Heart left ventricle (tissue), 16 donors: ENCODE measurements at places on chromosomes 5 and 9.

DNA sequence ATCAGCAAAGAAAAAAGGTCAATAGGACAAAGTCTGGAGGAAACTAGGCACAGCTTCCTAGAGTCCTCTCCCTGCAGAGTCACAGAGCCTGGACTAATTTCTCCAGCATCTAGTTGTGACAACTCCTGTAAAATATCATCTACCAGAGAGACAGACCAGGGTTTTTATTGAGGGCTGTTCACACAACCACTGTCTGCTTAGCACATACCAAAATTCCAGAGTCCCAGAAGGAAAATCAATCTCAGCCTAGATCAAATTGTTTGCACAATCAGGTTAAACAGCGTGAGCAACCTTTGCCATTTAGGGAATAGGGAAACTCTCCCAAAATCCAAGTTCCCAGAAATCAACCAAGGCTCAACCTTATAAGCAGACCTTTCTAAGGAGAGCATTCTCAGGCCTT, 190.3 kb downstream of the SYK start:
- no peak for DNase-seq

- DNase-seq, result no peak
Observed at GRCh38 chr5:140875085-140876065, at the start of gene PCDHA12. Gene PCDHA12 (plus strand): TSS chr5:140875308. CDS start chr5:140875473, 165 bp downstream.

DNA sequence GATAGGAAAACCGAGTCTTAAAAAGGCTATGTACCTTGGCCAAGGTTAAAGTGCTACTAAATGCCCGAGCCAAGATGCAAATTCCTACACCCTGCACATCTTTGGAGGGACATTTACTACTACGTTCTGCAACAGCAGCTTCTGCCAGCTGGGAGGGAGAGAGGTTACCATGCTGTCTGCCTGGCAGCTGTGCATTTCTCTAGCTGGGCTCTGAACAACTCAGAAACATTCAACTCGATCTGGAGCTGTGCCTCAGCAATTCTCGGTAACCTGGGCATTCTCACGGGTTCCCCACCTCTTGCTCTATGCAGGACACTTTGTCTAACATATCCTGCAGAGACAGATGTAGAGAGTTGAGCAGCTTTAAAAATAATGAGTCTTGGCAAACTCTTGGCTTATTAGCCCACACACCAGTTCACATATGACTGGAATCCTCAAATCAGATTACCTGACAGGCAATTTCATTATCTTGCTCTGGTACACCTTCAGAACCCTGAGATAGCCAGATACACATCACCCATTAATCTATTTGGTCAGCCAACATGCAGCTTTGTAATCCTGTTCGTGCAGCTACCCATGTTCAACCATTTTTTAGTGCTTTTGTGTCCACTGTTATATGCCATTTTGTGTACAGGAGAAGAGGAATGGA, 115.8 kb downstream of the EFNA5 start:
- DNase-seq, result no peak

- no peak for DNase-seq
Observed at GRCh38 chr5:170254056-170254455, 21.3 kb downstream of the C5orf58 start.

GRCh38 chr5:117463881-117464570, 889.4 kb upstream of the SEMA6A start:
- DNase-seq, result no peak

DNA sequence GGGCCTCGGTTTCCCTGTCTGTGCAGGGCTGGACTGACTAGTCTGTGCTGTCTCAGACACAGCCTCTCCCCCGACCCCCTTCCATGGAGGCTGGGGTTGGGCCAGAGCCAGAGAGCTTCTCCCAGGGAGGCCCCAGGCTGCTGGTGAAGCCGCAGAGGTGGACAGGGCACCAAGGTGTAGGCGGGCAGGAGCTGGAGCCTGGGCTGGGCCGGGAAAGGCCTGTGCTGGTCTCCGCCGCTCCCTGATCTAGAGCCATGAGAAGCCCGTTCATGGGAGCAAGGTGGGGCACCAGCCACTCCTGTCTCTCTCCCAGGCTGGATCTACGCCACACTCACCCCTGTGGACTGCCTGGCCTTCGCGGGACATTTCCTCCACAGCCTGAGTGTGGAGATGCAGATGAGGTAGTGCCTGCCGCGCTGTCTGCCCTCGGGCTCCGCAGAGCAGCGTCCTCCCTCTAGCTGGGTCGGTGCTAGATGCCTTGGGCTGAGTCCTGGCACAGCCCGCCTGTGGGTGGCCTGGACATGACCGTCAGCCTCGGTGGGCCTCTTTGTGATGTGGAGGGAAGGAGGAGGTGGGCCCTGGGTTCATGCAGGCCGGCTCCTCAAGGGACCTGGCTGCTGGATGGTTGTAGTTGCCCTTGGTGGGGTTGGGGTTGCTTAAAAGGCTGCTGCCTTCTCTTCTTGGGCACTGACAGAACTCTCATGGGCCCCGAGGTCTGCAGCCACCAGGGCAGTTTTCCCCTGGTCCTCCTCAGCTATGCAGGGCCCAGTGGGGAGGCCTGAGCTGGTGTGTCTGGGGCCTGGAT, 79.4 kb downstream of the PHF2 start:
- DNase-seq, result peak; percentile 11

GRCh38 chr9:76573905-76574760, 115.2 kb downstream of the GCNT1 start:
- no peak for DNase-seq

- DNase-seq, result no peak
Observed at GRCh38 chr5:167296661-167297060, 994.8 kb upstream of the WWC1 start.

- DNase-seq, result no peak
Observed at GRCh38 chr9:137165250-137165836, 4.5 kb downstream of the LRRC26 start.

GRCh38 chr5:139723986-139724587, 71.5 kb upstream of the PSD2 start:
- DNase-seq, result no peak

DNA sequence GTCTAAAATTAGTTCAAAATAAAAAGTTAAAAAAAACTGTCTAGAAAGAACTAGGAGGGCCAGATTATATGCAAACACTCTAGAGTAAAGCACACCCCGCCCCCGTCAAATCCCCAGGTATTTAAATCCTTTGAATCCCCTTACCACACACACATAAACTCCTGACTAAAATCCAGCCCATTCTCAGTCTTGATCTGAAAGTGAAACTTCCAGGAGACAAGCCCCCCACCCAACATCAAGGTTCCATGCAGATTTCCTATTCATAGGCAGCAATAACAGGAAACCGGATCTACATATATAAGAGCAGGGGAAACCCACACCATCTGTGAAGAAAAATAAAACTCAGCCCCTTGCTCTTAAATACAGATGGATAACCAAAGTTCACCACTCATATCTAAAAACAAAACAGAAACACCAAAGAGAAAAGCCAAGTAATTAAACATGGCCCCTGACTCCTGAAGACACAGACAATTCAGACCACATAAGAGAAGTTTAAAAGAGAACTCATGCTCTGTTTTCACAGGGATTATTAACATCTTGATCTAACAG, 42.3 kb downstream of the MARCHF3 start:
- no peak for DNase-seq

- no peak for DNase-seq
Observed at GRCh38 chr9:81851340-81851739, 76.9 kb upstream of the SPATA31D4 start.

DNA sequence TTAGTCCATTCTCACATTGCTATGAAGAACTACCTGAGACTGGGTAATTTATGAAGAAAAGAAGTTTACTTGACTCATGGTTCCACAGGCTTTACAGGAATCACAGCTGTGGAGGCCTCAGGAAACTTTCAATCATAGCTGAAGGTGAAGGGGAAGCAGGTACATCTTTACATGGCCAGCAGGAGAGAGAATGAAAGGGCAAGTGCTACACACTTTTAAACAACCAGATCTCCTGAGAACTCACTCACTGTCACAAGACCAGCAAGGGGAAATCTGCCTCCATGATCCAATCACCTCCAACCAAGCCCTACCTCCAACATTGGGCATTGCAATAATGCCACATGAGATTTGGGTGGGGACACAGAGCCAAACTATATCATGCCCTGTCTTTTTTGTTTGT, 3.5 kb upstream of the LCN6 start:
- no peak for DNase-seq

GRCh38 chr9:96649620-96650324, 5.3 kb downstream of the PRXL2C start:
- DNase-seq, result no peak

GRCh38 chr5:78339617-78340436, 20.6 kb upstream of the SCAMP1 start:
- no peak for DNase-seq

GRCh38 chr9:13941714-13942113, 372.2 kb downstream of the NFIB start:
- no peak for DNase-seq

GRCh38 chr5:178281331-178281730, 48.7 kb upstream of the PHYKPL start:
- no peak for DNase-seq

DNA sequence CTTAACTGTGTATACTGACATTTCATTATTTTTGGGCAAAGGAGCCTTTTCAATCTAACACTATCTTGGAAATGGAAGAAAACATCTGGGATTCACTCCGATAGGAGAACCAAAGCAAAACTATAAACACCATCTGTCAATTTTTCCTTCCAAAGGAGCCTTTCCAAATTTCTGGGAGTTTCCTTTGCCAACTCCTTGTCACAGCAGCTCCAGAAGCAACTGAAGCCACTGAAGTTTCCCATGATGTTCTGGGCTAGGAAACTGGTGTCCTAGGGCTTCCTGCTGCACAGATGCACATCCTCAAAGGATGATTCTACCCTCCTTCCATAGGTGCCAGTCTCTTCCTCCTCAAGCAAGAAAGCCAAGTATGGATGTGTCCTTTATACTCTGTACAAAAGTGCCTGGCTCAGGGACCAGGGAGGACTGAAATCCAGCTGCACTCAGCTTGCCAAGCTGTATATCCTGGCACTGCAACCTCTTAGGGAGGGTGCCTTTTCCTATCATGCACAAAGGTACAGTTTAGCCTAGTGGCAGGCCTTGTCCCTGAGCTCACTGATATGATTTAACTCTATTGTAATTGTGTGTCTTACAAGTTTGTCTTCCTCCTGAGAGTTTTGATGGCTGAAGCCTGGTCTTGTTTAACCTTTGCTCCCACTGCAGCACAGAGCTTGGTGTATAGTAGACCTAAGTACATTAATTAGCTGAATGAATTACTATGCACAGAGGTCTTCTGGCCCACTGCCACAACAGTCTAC, 8.4 kb upstream of the UBAP1 start:
- DNase-seq, result no peak

DNA sequence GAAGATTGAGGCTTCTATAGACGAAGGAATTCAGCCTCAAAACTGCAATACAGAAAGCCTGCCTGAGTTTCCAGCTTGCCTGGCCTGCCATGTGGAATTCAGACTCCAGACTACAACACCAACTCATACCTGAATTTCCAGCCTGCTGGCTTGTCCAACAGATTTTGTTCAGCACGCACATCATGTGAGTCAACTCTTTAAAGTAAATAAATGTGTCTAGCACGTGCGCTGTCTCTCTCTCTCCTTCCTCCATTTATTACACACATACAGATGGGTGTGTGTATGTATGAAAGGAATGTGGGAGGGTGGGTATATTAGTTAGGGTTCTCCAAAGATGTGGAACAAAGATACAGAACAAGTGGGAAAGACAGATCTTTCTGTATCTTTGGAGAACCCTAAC, 82.4 kb upstream of the TAS2R1 start:
- DNase-seq, result no peak

- DNase-seq, result peak; percentile 75
Observed at GRCh38 chr5:113119246-113119924, 142.8 kb downstream of the DCP2 start.

DNA sequence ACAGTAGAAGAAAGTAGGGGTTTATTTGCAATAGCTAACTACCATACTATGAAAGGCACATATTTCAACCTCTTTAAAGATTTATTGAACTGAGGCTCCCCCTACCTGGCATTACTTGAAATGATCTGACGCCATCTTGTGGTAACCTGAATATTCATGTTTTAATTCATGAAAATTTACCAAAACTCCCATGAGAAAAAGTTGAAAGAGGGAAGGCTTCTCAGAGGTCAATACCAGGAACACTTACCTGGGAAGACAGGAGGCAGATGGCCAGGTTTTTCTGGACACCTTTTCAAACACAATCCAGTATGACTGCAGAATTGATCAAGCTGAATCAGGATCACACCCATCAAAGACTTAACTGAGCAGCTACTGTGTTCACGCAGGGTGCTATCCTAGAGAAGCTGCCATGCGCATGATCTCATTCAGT, 9.4 kb downstream of the PRELID2 start:
- DNase-seq, result no peak

DNA sequence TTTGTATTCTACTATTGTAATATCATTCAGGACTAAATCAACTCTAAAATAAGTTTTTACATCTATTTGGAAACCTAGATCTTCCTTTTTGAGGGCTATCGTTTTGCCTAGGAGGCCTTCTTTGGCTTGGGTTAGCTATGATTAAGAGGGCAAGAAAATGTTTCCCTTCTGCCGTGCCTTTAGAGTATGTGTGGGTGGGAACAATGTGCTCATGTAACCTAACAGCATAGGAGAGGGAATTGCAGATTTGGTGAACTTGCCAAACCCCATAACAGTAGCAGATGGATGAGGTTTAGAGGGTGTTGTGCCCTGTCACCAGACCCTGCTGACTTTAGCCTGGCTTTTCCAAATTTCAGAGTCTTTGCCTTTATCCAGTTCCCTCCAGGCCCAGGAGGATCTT, 339.0 kb downstream of the ADGRV1 start:
- no peak for DNase-seq

- DNase-seq, result no peak
Observed at GRCh38 chr5:95530416-95530815, 24.4 kb downstream of the SKIC3 start.
